ENCODE measurements at places on chromosomes 5 and 9.

- no peak for DNase-seq
Observed at GRCh38 chr5:148398698-148399121, 15.0 kb downstream of the FBXO38 start.

DNA sequence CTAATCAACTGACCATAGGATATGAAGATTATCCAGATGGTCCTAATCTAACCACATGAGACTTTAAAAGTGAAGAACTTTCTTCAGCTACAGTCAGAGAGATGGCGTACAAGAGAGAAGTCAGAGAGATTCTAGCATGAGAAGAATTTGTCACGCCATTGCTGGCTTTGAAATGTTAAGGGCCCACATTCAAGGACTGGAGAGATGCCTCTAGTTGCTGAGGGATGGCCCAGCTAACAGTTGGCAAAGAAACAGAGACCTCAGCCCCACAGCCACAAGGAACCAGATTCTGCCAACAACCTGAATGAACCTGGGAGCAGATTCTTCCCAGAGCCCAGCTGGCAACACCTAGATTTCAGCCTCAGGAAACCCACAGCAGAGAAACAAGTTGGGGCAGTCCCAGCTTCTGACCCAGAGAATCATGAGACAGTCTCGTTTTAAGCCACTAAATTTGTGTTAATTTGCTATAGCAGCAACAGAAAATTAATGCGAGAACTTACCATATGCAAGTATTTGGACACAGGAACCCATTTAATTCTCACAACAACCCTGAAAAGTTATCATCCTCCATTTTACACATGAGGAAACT, 132.0 kb downstream of the MLLT3 start:
- no peak for DNase-seq

DNA sequence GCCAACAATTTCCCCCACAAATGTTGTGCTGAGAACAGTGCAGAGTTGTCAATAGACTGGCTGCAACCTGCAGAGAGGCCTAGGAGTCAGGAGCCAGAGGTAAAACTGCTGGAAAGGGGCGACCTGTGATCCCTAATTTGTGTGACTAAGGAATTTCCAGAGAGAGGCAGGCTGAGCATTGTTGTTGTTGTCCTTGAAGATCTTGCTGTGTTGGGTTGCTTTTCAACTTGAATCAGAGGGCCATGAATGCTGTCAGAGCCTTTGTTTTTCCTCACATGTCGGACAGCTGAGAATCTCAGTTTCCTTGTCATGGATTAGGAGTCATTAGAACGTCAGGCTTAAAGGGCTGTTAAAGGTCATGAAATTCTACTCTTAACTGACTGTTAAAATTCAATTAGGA, 134.6 kb upstream of the ASTN2 start:
- DNase-seq, result no peak

DNA sequence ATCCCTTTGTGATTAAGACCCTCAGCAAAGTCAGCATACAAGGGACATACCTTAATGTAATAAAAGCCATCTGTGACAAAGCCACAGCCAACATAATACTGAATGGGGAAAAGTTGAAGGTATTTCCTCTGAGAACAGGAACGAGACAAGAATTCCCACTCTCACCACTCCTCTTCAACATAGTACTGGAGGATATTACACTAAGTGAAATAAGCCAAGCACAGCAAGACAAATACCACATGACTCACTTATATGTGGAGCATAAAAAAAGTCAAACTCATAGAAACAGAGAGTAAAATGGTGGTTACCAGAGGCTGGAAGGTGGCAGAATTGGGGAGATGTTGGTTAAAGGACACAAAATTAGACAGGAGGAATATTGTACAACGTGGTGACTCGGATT, 118.1 kb upstream of the NFIL3 start:
- DNase-seq, result no peak

GRCh38 chr9:35104586-35104985, 1.7 kb upstream of the STOML2 start:
- no peak for DNase-seq

DNA sequence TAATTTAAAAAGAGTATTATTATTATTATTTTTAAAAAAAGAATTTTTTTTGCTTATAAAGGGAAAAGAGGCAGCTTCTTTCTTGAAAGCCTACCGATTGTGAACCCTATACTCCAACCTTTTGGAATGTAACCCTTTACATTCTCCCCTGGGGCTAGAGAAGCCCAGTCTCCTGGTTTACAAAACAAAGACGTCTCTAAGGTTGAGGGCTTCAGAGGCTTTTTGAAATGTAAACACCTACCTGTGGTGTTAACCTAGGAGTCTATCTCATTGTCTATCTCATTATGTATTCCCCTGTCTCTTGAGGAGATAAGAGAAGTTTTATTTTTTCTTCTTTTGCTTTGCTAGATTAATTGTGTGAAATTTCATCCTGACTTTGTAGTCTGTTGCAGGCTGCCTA, 4.7 kb downstream of the TNFSF8 start:
- no peak for DNase-seq

- DNase-seq, result no peak
Observed at GRCh38 chr9:116320290-116320689, 166.7 kb downstream of the PAPPA start.

DNA sequence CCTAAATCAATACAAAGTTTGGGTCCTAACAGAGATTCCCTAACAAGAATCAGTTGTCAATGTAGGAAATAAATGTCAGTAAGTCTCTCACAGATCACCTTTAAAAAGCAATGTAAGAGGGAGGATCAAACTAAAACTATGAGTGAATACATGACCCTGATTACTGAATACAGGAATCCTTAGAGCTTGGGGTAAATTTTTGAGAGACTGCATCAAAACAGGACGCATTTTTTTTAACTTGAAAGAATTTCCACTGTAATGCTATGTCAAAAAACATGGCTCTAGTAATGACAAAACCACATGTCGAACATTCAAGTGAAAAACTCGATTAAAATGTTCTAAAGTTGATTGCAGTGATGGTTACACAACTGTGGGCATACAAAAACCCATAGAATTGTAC, 21.9 kb downstream of the ZDHHC21 start:
- no peak for DNase-seq

- no peak for DNase-seq
Observed at GRCh38 chr9:2815661-2816060, 28.2 kb downstream of the PUM3 start.

GRCh38 chr5:174325431-174325830, 279.9 kb downstream of the NSG2 start:
- no peak for DNase-seq
